ENCODE measurements at places on chromosomes 2 and 18.

DNA sequence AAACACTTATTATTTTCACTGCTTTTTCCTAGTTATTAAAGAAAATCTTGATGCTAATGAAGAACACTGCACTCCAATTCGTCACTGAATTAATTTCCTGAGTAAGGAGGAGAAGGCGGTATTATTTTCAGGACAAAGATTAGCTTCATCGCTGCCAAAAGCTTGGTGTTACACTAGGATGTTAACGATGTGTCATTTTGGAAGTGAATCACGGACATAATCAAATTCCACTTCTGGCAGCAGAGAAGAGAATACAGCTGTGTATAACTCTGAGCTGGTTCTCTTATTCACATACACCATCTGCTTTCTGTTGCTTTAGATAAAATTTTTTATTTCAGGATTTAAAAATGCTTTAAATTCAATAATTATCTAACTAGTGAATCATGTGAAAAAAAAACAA is 74.1 kb downstream of the SCG2 start:
- DNase-seq: no peak

DNA sequence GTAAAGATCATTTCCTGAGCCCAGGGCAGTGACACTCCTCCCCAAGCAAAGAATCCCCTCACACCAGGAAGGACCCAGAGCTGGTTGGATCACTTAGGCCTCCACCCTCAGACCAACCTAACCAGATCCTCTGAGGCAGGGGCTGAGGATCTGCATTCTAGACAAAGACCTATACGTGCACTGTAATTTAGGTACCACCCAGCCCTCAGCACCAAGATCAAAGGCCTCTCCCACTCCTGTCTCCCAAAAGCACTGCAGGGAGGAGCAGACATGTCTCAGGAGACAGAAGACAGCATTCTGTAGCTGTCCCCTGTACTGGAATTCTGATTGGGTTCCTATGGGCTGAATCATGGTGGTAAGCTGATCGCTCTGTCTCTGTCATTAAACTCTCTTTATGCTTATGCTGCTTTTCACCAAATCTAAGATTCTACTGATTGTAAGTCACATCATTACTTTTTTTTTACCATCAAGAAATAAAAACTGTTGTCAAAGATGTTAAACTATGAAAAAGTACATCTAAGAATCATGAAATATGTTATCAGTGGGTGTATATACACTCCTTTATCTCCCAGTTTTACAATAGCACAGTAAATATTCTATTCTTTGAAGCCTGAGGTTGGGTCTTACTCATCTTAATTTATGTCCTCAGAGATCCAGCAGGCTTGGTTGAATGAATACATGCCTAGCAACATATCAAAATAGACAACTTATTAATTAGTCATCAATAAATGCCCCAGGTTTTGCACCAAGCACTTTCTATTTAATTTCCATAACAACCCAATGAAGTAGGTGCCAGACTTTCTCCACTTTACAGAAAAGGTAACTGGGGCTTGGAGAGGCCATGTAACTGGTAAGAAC is 28.3 kb downstream of the MCFD2 start:
- no peak for DNase-seq

DNA sequence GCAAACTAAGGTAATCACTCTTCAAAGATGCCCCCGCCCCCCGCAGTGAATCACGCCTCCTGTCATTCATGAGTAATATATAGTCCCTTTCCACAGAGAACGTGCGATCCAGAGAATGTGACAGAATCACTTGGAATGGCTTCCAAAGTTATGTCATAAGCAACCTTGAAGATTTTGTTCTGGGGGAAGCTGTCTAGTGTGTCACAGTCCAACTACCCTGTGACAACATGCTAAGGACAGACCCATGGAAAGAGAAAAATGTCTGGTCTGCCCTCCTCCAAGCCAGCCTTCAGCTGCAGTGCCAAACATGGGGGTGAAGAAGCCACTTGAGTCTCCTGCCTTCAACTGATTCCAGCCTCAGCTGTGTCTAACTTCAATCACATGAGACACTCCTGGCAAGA is 259.1 kb downstream of the SS18 start:
- no peak for DNase-seq

DNA sequence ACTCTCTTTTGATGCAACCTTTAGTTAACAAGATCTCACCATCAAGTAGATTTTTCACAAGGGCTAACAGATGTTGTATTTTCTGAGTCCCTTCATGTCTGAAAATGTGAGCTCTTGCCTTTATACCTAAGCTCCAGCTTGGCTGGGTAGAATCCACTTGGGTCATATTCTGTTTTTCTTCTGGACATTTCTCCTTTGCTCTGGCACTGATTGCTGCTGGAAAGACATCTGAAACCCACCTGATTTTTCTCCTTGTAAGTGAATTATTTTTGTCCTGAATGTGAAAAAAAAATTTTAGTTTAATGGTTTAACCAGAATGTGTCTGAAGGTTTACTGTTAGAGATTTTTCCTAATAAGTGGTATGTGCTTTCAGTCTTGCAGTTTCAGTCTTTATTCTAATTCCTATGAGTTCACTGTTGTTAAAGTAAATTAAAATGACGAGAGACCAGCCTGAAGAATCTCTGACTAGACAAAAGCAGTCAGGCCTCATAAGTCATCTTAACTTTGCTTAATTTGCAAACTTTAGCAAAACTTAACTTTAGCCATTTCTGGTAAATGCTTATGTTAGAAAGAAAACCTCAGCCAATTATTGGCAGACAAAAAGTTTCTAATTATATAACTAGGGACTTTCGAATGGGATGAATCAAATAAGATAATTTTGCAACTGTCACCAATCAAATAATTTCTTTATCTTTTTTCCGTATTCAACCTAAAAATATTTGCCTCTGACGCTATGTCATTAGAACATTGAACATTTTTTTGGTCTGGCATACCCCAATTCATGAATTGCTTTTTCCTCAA is 70.8 kb downstream of the ACAA2 start:
- DNase-seq: no peak

- no peak for DNase-seq
Observed at GRCh38 chr2:16619576-16620245, 45.9 kb downstream of the CYRIA start.

DNA sequence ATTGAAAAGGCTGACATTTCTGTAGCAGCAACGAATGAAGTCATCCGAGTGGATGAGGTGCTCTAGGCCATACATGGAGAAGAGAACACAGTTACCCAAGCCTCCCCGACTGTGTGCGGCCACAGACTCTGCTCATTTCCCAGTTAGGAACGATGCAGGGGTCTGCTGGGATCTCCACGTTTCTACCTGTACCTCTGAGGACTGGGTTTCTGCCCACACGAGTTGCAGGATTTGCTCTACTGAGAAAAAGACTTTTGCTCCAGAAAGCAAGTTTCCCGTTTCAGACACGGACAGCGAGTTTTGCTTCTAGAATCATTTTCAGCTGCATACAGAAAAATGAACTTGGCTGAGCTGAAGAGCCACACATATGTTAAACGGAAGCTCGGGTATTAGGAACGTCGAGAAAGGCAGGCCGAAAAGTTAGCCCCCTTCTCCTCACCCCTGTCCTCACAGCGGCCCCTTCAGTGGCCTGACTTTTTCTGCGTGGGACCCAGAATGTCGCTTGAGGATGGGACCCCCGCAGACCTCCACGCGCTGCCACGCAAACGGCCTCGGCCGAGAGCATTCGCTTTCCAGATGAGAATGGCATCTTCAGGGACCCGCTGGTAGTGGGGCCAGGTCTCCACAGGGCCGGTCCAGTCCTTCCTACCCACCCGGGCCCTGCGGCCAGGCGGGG is 582 bp upstream of the RAB31 start:
- no peak for DNase-seq

DNA sequence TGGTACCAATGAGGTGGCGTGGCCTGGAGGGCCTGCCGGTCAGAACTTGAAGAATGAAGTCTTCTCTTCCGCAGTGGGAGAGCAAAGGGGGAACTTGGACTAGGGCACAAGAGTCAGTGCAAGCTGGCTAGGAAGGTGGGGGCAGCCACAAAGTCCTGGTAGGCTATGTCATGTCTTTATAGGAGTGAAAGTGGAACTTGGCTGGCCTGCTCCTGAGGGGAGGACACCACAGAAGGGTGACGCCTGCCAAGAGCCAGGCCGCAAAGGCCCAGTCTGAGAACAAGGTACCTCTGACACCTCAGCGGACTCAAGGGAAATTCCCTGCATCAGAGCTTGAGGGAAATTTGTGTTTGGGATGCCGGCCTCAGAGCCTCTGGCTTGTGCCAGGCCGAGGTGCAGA is 32.2 kb upstream of the MAP3K20 start:
- DNase-seq: no peak

All from GM12891 (cell line).